ENCODE measurements at places on chromosomes 3 and 15.

GRCh38 chr3:130760922-130761321 is 14.3 kb upstream of the PIK3R4 start:
- no peak for DNase-seq

GRCh38 chr3:193827040-193827669 is 234.1 kb downstream of the OPA1 start:
- no peak for DNase-seq

GRCh38 chr3:111980716-111981456 is 2.1 kb downstream of the ABHD10 start:
- no peak for DNase-seq

- DNase-seq = no peak
Measured at GRCh38 chr3:65604863-65605526, 433.7 kb downstream of the MAGI1 start.

DNA sequence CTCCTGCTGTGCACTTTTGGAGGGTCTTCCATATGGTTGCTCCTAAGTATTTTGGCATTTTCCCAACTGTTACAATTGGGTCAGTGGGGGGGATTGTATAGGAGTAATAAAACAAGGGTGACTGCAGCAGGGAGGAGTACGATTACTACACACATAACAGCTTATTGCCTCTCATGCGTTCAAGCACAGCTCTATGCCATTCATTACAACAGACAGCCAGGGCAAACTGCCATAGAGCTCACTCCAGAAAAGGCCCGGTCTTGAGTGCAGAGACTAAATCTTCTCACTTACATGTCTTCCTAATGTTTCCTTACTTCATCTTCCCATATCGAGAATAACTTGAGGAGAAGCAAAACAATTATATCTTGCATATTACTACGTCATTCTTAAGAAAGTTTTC is 1.4 kb upstream of the CHMP2B start:
- DNase-seq = no peak

DNA sequence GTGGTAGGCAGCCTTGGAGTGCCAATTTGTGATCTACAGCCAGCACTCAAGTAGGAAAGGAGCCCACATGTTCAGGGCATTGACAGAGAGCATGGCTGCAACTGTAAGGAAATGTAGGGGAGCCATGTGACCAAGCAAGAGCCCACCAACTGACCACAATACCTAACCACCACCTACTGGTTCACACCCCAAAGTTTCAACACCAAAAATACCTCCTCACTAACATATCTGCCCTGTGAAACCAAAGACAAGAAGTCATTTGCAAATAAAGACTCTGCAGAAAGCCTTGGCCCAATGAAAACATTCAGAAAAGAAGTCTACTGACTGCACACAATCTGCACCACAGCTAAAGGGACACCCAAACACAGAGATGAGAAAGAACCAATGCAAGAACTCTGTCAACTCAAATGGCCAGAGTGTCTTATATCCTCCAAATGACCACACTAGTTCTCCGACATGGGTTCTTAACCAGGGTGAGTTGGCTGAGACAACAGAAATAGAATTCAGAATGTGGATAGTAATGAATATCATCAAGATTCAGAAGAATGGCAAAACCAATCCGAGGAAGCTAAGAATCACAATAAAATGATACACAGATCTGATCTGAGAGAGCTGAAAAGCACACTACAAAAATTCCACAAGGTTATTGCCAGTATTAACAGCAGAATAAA is 40.6 kb downstream of the SLC9C1 start:
- DNase-seq = no peak

GRCh38 chr3:48894516-48894915 is 4.2 kb downstream of the SLC25A20 start:
- no peak for DNase-seq

DNA sequence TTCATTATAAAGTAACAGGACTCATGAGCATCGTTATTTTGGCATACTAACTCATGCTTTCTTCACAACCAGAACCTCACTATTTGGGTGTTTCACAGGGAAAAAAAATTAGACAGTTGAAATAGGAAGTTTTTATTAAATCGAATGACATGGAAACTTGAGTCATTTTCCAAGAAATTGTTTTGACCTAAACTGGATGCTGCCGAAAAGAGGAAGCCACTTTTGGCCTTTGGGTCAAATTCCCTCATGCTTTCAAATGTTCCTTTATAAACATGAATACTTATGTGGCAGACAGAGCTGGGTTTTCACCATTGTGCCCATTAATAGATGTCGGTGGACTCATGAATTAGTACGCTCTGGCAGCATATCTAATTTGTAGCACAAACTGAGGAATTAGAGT is 224.9 kb downstream of the MCTP2 start:
- DNase-seq = no peak

- DNase-seq = peak; percentile 39
Measured at GRCh38 chr3:9397906-9398699, 688 bp downstream of the SETD5 start.
